PC-9 (cell line): ENCODE measurements at places on chromosomes 2 and 18. TPM values are rescaled to one million over a fixed set of nuclear protein-coding genes. Genes with fewer than 3 reads are reported as not detected.

Gene TET3
- total RNA-seq: 17.1 and 19.1 TPM in 2 replicates

Gene PKDCC
- 3.9 and 5.5 TPM in 2 replicates for total RNA-seq

Gene GPBAR1
- total RNA-seq: 0.20 and 0.22 TPM in 2 replicates

Gene FZD7
- total RNA-seq: 26.8 and 30.9 TPM in 2 replicates

Gene SLC35F5
- 41.6 and 43.5 TPM in 2 replicates for total RNA-seq

Gene FRZB
- 0.15 TPM in 2 replicates for total RNA-seq

Gene RND3
- 72.9 and 99.1 TPM in 2 replicates for total RNA-seq

Gene ZNF142
- 23.1 and 23.7 TPM in 2 replicates for total RNA-seq

Gene AQP12B
- total RNA-seq: not detected in 2 replicates

Gene PNKD
- total RNA-seq: 94.7 and 102 TPM in 2 replicates

Gene PSD4
- total RNA-seq: 29.6 and 38.7 TPM in 2 replicates

Gene LAPTM4A
- 96.6 and 125 TPM in 2 replicates for total RNA-seq

Gene LCT
- not detected in 2 replicates for total RNA-seq

Gene CHRND
- total RNA-seq: not detected in 2 replicates

Gene RBM43
- 4.8 and 5.3 TPM in 2 replicates for total RNA-seq

Gene HOXD3
- not detected in 2 replicates for total RNA-seq

Gene SLC4A1AP
- 18.5 and 22.7 TPM in 2 replicates for total RNA-seq
